Nephron progenitor cell (in vitro differentiated cells): ENCODE measurements at places on chromosomes 3 and 15.

- no peak for DNase-seq
Observed at GRCh38 chr15:56944485-56944884, 26.0 kb downstream of the TCF12 start.

GRCh38 chr3:30996467-30996866 lies 102.0 kb upstream of the GADL1 start:
- no peak for DNase-seq

- DNase-seq, result no peak
Observed at GRCh38 chr15:58525991-58526421, 94.2 kb downstream of the LIPC start.

DNA sequence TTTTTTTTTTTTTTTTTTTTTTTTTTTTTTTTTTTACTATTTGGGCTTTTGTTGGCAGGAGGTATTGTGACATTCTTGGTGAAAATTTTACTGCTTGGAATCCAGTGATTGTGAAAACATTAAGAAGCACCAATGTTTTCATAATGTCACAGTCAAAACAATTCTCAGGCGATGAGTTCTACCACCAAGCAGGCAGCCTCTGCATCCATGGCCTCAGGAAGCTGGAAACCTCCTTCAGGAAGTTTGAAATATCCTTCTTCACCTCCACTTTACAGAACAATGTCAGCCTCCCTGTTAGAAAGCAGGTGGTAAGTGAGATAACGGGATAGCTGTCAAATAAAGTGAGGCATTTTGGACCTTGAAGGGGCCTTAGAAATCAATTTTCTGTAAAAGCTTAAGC lies 98.3 kb downstream of the MEX3B start:
- DNase-seq, result no peak

GRCh38 chr3:14290631-14291385 lies 111.6 kb upstream of the SLC6A6 start:
- no peak for DNase-seq
